ENCODE measurements at places on chromosomes 6 and 20.

DNA sequence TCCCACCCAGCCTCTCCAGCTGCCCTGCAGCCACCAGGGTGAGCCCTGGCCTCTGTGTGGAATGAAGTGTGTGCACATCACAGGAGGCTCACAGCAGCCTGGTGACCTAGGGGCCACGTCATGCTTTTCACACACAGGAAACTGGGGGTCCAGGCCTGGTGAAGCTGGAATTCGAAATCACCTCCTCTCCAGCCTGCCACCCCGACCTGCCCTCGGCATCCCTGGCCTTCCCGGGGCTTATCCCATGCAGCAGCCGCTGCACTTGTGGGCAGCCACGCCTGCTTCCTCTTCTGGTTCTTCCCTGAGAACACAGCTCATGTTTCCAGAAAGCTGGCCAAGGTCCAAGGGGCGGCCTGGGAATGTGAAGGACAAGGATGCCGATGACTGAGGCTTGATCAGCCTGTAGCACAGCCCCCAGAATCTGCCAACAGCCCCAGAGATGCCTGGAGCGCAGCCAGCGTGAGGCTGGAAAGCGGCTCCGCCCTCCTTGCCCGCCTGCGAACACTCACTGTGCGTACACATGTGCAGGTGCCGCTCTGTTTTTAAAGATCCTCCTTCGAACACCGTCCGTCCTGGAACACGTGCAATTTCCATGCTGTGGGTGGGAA lies 4.2 kb upstream of the NTSR1 start:
- DNase-seq = peak; percentile 21

- no peak for DNase-seq
Observed at GRCh38 chr20:45378191-45378590, at the start of gene TP53TG5. TSS of gene TP53TG5 (minus strand) at chr20:45378325. CDS start at chr20:45378236, 89 bp downstream.

DNA sequence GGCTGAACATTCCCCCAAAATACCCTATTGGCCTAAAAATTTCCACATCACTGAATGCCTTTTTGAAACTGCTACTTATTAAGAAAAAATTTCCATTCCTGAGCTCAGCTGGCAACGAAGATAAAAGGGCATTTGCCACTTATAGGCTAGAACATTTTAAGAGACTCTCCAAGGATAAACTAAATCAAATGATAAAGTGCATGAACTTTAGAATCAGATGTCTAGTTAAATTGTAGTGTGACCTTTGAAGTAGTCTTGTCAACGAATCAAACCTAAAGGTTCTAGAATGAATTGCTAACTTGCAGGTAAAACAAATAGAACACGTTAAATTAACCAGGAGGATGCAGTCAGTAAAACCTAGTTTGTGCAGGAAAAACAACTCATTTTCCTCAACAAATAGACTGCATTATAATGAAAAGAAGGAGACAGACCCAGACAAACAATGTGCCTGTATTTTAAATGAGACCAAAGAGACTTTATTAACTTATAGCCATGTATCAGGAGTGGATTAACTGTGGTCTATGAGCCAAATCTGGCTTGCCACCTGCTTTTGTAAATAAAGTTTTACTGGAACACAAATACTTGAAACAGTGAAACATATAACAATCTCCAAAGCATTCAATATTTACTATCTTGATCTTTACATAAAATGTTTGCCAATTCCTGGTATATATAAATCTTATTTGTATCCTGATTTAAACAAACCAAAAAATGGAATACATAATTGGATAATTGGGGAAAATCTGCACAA lies 184.4 kb downstream of the MEI4 start:
- no peak for DNase-seq

DNA sequence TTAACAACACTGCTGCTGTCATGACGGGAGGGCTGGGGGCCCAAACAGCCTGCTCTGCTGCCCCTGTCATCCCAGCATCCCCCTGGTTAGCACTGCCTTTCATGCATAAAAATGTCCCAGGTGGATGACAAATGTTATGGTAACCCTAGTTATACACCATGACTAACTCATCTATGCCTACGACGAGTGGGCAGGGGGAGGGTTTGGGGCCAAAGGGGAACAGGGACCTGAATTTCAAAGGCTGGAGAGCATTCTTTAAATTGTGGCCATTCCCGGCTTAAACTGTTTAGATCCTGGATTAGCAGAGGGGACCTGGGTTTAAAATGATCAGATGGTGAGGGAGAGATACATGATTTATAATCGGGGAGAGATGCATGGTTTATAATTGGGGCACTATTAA lies 24.4 kb downstream of the GNAS-AS1 start:
- no peak for DNase-seq

DNA sequence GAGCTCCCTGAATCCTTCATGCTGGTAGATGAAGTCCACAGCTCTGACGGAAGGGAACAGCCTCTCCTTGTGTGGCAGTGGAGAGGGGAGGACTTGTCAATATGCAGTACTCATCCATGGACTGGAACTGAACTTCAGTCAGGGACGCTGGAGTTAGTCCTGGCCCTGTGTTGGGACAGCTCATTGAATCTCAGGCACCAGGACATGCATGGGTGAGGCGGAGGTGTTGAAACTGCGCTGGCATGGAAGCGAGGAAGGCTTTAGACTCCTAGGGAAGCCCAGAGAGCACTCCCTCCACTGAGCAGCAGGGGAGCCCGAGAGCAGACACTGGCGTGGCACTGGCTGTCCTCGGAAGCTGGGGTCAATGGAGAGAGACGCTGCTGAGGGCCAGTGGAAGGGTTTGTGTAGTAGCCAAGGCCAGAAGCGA lies 161.3 kb upstream of the GGTLC1 start:
- DNase-seq = peak; percentile 34

- DNase-seq = peak; percentile 49
Observed at GRCh38 chr6:166739976-166740318, 112.9 kb upstream of the RPS6KA2 start.

- DNase-seq = no peak
Observed at GRCh38 chr6:156974830-156975261, 197.7 kb downstream of the ARID1B start.

DNA sequence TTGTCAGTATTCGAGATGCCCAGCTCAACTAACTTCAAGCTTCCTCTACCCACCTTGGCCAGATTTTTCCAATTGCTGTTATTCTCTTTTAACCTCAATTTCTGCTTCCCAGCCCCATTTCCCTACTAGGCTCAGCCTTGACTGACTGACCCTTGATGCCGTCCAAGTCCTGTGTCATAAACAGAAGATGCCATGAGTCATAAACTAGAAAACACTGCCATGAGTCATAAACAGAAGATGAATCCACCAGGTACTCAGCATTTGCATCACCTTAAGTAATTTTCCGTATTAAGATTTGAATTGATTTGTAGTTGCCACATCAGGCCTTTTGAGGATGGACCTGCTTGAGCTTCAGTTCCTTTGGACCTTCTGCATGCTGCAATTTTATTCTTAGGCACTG lies 123.8 kb downstream of the FAM83B start:
- DNase-seq = no peak
